Activated T-helper 1 cell treated with anti-CD3 and anti-CD28 coated beads, Interleukin-12 subunit alpha, Interleukin-12 subunit beta, Interleukin-2, Interleukin-4 antibody, amounts not matched to agents 30 ng/mL and 10 ng/mL and 1 ng/mL, durations not matched to agents 14 hours and 24 hours and 36 hours (primary cell): ENCODE measurements at places on chromosomes 16 and 17.

DNA sequence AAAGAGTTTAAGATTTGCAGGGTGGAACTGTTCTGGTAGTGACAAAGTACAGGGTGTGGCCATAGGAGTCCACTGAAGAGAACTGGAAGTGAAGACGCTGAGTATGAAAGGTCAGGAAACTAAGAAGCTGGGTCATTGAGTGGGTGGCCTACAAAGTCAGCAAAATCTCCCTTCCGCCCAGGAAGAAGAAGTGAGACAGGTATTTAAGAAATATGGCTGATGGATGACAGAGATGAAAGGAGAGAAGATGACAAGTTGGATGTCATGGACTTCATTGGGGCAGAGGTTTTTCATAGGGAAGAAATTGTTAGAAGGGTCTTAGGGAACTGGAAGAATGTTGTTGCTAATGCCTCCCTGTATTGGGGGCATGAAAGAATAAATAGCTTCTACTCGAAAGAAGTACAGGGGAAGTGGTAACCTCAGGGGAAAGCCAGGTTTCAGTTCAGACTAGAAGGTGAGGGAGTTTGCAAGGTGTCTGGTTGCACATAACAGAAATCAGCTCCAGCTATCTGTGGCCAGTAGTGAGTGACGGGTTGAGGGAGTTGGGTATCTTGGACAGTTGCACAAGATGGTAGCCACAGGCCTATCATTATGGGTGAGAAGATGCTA is 33.6 kb upstream of the MED13 start:
- DNase-seq: no peak

DNA sequence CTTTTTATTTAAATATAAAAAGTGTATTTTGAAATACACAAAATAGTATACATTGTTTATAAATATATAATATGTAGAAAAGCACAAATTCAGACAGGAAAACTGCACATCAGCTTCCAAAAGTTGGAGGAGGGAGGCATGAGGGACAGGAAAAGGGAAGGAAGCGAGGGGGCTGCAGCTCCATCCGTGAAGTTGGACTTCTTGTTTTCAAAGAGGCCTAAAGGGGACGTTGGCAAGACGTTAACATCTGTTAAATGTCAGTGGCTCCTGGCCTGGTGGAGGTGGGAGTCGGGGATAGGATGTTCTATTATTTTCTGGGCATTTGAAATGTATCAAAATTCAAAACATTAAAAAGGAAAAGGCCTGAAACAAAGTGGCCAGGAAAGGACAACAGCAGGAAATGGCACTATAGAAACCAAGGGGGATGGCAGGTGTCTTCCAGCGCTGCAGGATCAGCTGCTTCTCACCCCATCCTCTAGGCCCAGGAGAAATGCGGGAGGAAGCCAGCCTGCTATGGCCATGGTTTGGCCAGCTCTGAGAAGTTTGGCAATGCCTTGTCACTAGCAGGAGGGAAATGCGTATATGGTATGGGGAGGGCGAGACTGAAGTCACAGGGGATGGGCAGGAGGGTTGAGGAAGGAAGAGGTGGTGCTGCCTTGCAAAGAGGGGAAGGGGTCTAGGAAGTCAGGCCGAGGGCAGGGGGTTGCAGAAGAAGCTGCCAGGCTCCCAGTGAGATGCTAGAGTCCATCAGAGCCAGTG is 6.4 kb downstream of the CMTM2 start:
- no peak for DNase-seq

DNA sequence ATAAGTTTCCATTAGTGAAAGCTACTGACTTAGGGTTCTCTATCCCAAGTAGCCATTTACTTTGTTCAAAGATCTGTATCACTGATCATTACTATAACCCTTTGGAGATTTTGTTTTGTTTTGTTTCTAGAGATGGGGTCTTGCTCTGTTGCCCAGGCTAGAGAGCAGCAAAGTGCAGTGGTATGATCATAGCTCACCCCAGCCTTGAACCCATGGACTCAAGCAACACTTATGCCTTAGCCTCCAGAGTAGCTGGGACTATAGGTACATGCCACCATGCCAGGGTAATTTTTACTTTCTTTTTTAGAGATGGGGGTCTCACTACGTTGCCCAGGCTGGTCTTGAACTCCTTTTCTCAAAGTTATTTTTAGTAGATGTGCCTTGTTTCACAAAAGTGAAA is 154.7 kb downstream of the KCNJ2 start:
- DNase-seq: no peak

DNA sequence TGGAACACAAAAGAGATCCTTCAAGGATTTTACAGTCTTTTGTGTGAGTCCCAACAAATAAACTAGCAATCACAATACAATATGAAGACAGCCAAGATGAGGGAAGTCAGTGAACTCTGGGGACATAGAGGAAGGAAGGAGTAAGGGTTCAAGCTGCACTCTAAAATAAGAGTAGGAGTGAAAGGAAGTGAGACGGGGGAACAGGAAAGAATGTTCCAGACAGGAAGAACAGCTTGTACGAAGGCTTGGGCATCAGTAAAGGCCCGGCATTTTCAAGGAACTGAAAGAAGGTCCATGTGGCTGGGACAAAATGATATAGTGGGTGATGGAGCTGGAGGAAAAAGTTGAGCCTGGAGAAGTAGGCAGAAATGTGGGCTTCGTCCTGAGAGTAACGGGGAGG is 4.5 kb downstream of the CCL17 start:
- no peak for DNase-seq

DNA sequence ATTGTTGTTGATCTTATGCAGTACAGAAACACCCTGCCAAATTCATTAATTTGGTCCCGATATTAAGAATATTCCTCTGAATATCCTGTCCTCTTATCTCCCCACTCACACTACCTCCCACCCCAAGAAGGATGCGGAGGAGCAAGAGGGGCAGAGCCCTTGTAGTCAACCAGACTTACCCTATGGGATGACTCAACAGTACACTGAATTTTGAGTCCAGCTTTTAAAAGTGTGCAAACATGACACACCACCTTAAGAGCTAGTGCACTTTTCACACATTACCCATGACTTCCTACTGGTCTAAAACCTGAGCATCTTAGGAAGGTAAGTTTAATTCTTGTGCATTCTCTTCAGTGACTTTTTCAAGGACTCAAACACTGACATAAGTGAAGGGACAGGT is 9.5 kb downstream of the USP22 start:
- no peak for DNase-seq

DNA sequence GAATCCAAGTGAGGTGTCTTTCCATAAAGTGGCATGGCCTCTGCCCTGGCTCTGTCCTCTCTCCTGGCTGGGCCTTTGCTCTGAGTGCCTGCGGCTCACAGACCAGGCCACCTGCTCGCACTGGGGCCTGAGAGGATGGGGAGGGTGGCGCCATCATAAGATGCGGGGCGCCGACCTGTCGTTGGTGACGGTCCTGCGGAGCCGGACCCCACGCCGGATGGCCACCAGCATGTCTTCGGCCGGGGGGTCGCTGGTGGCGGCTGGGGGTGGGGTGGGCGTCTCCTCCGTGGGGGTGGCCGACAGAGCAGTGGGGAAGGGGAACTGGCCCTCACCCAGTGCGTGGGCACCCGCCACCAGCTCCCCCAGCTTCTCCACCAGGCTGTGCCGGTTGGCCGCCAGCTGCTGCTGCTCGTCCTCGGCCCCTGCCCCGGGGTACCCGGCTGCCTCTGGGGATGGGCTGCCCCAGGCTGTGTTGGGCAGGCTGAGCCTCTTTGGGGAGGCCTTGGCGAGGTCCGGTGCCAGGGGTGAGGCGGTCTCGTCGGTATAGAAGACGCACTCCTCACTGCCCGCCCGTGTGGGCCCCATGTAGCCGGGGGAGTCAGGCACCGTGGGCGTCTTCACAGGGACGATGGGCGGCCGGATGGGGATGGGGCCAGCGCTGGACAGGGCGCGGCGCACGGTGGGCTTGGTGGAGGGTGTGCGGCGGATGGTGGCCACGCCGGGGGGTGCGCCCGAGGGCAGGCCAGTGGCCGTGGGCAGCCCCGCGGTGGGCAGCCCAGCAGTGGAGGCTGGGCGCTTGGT is 17.4 kb downstream of the IL34 start:
- no peak for DNase-seq

GRCh38 chr16:81486540-81487061 is 42.0 kb downstream of the CMIP start:
- DNase-seq: no peak

GRCh38 chr16:4750896-4751295 is 16.1 kb downstream of the ZNF500 start:
- no peak for DNase-seq
